ENCODE measurements at places on chromosomes 3 and 15.

DNA sequence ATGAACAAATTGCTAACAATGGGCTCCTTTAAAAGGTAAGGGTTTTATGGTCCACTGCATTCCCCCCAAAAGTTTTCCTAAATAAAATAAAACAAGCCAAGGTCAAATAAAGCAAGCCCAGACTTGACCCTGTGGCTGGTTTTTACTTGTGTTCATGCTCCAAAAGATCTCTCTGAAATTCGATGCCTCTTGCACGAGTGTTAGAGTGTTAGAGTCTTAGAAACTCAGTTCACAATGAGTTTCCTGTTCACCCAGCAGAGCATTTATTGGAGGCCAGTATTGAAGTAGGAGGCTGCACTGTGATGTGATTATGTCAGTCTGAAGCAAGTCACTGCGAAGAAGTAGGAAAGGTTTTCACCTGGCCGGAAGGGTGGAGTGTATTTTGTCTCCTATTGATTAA, 59.9 kb upstream of the LRTM1 start:
- no peak for DNase-seq

GRCh38 chr3:52254608-52255007, 9.0 kb downstream of the PPM1M start:
- DNase-seq: no peak

DNA sequence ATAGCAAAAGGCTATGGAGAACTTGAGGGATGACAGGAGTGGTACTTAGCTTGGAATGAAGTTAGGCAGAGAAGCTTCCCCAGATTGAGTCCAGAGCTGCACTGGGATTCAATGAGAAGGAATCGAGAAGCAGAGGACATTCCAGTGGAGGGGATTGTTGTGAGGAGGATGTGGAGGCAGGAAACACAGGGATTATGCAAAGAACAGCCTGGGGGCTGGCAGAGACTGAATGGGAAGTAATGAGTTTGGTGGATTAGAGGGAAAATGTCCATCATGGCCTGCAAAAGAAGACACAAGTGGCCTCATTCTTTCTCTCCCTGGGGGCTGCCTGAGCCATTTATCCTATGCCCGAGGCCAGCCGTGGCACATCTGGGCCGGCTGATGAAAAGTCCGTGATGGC, 20.5 kb upstream of the SCN10A start:
- no peak for DNase-seq

GRCh38 chr15:34737477-34737876, 17.3 kb downstream of the GJD2 start:
- no peak for DNase-seq

DNA sequence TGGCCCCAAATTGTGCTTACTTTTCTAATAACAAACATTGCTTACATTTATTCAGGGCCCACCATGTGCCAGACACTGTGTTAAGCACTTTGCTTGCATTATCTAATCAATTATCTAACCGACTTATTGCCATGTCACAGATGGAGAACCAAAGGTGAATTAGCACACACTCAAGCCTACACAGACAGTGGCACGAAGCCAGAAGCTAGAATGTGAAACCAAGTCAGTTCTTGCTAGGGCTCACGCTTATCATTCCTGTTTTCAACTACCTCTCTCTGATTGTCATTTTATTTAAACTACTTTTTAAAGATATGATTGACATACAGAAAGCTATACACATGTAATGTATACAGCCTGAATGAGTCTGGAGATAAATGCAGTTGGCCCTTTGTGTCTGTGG, 215.7 kb upstream of the CFAP20DC start:
- no peak for DNase-seq

- peak; percentile 58 for DNase-seq
Observed at GRCh38 chr15:36501063-36501678, 78.3 kb upstream of the CDIN1 start.

DNA sequence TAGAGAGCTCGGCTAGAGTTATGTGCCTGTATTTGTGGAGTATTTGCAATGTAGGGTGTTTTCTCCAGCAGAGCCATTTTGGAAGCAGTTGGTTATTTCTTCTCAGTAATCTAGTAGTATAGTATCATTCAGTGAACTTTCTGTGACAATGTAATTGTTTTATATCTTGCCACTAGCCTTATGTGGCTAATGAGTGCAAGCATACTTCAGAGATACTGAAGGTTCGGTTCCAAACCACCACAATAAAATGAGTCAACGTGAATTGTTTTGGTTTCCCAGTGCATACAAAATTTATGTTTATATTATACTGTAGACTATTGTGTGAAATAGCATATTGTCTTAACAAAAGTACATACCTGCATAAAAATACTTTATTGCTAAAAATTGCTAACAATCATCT, 286.9 kb upstream of the TBL1XR1 start:
- no peak for DNase-seq

- no peak for DNase-seq
Observed at GRCh38 chr3:194201953-194202666, 66.2 kb downstream of the HES1 start.

GRCh38 chr15:91759560-91759959, 93.9 kb upstream of the SLCO3A1 start:
- DNase-seq: no peak

Data from NCI-H187 treated with DMSO at 0.1 percent for 48 hours (cell line).